ENCODE measurements at places on chromosomes 16 and 17.

- no peak for DNase-seq
Observed at GRCh38 chr16:2973093-2973492, 3.9 kb downstream of the PAQR4 start.

DNA sequence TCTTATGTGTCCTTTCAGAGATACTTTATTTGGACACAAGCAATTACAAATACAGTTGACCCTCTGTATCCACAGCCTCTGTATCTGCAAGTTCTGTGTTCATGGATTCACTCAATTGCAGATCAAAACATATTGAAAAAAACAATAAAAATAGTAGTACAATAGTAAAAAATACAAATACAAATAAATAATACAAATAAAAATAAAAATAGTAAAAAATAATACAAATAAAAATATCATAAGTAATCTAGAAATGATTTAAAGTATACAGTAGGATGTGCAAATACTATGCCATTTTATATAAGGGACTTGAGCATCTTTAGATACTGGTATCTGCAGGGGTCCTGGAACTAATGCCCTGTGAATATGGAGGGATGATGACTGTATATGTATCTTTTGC lies 47.4 kb upstream of the WSB1 start:
- DNase-seq, result no peak

GRCh38 chr16:50615891-50616290 lies 65.2 kb downstream of the SNX20 start:
- DNase-seq, result no peak

DNA sequence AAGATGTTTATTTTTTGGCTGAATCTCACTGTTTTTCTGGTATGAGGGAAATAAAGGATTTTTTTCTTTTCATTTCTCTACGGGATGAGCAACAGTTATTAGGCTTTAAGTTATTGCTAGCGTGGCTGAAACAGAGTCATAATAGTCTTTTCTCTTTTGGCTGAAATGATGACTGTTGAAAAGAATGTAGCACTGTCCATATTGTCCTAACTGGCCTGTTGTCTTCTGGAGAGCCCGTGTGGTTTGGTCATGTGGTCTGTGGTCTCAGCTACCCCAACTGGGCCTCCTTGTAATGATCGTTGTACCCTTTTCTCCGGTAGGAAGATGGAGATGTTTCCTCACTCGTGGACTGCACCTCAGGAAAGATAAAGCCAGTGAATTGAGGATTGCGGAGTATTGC lies 36.6 kb downstream of the EPN2 start:
- no peak for DNase-seq

DNA sequence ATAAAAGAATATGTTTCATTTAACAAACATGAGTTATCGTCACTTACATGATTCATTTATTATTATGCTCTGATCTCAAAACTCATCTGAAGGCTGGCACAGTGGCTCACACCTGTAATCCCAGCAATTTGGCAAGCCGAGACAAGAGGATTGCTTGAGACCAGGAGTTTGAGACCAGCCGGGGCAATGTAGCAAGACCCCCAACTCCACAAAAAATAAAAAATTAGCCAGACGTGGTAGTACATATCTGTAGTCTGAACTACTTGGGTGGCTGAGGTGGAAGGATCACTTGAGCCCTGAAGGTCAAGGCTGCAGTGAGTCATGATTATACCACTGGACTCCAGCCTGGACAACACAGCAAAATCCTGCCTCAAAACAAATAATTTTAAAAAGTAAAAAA lies 16.0 kb downstream of the APPBP2 start:
- DNase-seq, result no peak

- DNase-seq, result no peak
Observed at GRCh38 chr17:77186141-77186604, 45.4 kb downstream of the SEC14L1 start.

- no peak for DNase-seq
Observed at GRCh38 chr17:55645361-55645760, 77.3 kb downstream of the TMEM100 start.

GRCh38 chr16:55001931-55002330 lies 71.3 kb downstream of the IRX5 start:
- DNase-seq, result no peak

- no peak for DNase-seq
Observed at GRCh38 chr17:78472035-78472905, 93.8 kb downstream of the PGS1 start.

DNA sequence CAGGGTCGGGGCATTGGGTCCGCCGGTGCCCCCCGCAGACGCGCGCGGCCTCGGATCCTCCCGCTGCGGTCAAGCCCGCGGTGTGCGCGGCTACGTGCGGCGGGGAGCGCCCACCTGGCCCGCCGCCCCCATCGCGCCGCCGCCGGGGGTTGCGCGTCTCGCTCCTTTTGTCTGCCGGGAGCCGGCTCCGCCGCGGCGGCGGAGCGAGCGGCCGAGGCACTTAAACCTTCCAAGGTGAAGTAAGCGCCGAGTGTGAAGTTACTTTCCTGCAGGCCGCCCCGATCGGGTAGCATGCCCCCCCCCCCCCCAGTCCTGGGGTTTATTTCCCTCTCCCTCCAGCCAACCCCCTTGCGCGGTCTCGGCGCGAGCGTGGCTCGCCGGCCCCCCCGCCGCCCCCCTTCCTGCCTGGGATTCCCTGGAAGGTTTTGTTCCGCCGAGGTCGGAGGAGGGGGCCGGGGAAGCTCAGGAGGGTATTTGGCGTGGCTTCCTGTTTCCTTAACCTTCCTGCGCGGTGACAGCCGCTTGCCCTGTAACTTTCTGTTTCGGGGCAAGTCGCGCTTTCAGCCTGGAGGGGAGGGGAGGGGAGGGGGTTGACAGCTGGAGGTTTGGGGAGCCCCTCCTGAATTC lies 56.6 kb upstream of the GSE1 start:
- DNase-seq, result no peak

GRCh38 chr17:71494062-71494855 lies 626.6 kb upstream of the SOX9 start:
- DNase-seq, result no peak

- no peak for DNase-seq
Observed at GRCh38 chr16:82506692-82507670, 119.8 kb upstream of the CDH13 start.

- DNase-seq, result no peak
Observed at GRCh38 chr17:17797119-17797809, 39.5 kb downstream of the SREBF1 start.

GRCh38 chr17:58219789-58220183 lies 731 bp upstream of the MKS1 start:
- no peak for DNase-seq

DNA sequence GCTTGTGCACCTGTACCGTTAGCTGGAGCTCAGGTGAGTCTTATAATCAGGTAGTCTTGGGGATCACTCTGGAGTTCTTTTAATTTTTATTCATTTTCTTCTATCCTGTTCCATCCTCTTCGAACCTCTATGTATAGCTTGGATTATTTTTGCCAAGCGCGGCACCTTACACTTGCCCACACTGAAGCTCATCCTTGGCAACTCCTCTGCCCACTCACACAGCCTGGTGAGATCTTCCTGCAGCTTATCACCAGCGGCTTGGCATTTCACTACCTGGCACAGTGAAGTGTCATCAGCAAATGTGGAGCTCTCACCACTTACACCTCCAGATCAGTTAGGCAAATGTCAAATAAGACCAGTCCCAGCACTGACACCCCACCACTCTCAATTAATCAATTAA lies 116.7 kb downstream of the CACNG3 start:
- DNase-seq, result no peak

- DNase-seq, result no peak
Observed at GRCh38 chr17:40730970-40731369, 24.2 kb downstream of the KRT25 start.
